ENCODE measurements at places on chromosomes 3 and 15. TPM values are rescaled to one million over a fixed set of nuclear protein-coding genes. Genes with fewer than 3 reads are reported as not detected.

- no peak overlapping the region for H3K27ac ChIP-seq
- H3K4me1 ChIP-seq, result no peaks in the 10 kb centered on the region
- H3K4me3 ChIP-seq, result no peak overlapping the region
- no peak for DNase-seq
Observed at GRCh38 chr15:33500432-33501195, 189.8 kb downstream of the RYR3 start.

DNA sequence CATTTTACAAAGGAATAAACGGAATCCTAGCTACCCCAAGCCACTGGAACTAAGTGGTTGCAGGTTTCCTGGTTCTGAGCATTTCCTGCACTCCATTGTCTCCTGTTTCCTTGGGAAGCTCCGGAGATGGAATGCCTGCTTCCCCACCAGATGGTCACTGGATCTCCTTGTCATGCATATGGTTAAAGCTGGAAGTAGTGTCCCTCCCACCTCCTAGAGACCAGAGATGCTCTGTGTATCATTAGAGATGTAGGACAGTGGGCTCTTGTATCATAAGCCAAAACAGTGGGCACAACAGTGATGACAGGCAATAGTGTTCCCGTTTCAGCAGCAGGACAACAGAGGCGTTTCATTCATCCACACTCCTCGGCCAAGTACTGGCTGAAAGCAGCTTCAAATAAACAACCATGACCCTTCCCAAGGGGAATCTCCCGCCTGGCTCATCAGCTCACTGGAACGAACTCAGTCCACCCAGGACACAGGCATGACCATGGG lies 136.2 kb upstream of the EIF1B start:
- H3K36me3 ChIP-seq, result no peaks in the 10 kb centered on the region
- H3K4me3 ChIP-seq, result no peak overlapping the region
- peak; percentile 14 for DNase-seq
- no peaks in the 10 kb centered on the region for H3K27me3 ChIP-seq
- no peak overlapping the region for H3K27ac ChIP-seq

DNA sequence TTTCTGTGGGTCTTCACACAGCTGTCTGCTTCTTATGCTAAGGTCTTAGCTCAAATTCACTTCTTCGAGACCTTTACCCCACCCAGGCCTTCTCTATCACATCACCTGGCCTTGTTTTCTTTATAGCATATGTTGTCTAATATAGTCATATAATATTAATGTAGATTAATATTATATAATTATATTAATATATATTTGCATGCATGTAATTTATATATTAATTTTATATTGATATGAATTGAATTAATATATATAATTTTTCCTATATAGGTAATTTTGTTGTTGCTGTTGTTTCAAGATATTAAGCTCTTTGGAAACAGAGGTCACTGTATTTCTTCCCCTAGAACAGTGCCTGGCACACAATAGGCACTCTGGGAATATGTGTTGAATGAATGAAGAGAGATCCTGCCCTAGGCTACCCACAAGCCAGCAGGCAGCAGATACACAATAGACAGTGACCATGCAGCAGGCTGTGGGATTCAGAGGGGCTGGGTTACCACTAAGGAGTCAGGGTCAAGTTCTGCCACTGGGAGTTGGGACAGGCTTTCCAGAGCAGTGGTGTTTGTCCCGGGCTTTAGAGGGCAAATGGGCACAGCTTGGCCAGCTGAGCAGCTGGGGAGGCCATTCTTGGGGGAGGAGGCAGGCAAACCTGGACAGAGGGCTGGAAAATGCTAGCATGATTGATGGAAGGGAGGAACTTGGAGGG lies 126.3 kb downstream of the DNAJB8 start:
- H3K27me3 ChIP-seq, result no peaks in the 10 kb centered on the region
- peaks cover 11% of the 10 kb centered on the region for H3K4me1 ChIP-seq

GRCh38 chr3:45817831-45818522 lies 21.6 kb upstream of the SLC6A20 start:
- peaks cover 15% of the 10 kb centered on the region for H3K4me1 ChIP-seq
- peak overlapping the region; percentile 50 for H3K27ac ChIP-seq
- no peak overlapping the region for H3K4me3 ChIP-seq
- peak; percentile 87 for DNase-seq
- H3K27me3 ChIP-seq, result no peaks in the 10 kb centered on the region

DNA sequence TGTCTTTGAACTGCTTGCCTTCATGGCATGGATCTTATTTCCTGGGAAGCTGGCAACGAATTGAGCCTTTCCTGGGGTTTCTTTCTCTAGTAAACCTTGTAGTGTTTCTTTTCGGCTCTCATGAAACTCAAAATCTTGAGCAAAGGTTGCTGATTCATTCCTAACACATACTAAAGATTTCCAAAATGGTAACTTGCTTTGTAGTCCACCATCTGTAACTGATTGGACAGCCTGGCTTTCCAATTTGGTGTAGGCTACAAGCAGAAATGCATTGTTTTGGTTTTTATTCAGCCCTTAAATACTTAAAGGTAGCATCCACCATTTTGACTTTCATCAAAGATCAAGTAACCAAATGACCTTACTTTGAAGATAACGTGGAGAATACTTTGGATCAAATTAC lies 38.1 kb downstream of the LRTM1 start:
- H3K27ac ChIP-seq, result no peak overlapping the region
- DNase-seq, result no peak
- no peaks in the 10 kb centered on the region for H3K27me3 ChIP-seq
- no peaks in the 10 kb centered on the region for H3K36me3 ChIP-seq
- no peaks in the 10 kb centered on the region for H3K4me1 ChIP-seq

DNA sequence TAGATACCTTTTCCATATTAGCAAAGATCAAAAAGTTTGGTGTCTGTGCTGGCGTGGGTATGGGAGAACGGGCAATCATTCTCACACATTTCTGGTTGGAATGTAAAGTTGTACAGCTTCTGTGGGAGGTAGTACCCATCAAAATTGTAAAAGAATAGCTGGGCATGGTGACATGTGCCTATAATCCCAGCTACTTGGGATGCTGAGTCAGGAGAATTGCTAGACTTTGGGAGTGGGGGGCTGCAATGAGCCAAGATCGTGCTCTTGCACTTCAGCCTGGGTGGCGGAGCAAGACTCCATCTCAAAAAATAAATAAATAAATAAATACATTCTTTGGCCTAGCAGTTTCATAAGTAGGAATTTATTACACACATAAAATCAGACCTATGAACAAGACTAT lies 22.9 kb downstream of the LCTL start:
- H3K27ac ChIP-seq, result no peak overlapping the region
- no peaks in the 10 kb centered on the region for H3K4me1 ChIP-seq

DNA sequence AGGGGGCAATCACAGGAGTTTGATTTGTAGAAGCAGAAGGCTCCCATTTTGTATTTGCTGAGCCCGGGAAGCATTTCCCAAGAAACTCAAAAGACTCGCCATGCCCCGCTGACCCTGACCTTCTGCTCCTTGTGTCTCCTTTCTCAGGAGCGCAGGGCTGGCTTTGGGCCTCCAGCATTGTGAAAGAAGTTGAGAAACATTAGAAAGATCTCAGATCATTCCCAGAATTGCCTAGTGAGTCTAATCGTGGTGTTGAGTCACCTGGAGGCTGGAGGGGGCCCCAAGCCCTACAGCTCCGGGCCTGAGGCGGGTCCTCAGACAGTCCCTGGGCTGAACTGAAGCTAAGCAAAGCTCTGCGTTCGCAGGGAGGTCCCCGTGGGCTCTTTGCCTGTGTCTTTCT lies 10.9 kb upstream of the PIGZ start:
- DNase-seq, result no peak
- H3K4me3 ChIP-seq, result no peak overlapping the region
- no peaks in the 10 kb centered on the region for H3K36me3 ChIP-seq
- peaks cover 4% of the 10 kb centered on the region for H3K27me3 ChIP-seq
- H3K27ac ChIP-seq, result no peak overlapping the region

DNA sequence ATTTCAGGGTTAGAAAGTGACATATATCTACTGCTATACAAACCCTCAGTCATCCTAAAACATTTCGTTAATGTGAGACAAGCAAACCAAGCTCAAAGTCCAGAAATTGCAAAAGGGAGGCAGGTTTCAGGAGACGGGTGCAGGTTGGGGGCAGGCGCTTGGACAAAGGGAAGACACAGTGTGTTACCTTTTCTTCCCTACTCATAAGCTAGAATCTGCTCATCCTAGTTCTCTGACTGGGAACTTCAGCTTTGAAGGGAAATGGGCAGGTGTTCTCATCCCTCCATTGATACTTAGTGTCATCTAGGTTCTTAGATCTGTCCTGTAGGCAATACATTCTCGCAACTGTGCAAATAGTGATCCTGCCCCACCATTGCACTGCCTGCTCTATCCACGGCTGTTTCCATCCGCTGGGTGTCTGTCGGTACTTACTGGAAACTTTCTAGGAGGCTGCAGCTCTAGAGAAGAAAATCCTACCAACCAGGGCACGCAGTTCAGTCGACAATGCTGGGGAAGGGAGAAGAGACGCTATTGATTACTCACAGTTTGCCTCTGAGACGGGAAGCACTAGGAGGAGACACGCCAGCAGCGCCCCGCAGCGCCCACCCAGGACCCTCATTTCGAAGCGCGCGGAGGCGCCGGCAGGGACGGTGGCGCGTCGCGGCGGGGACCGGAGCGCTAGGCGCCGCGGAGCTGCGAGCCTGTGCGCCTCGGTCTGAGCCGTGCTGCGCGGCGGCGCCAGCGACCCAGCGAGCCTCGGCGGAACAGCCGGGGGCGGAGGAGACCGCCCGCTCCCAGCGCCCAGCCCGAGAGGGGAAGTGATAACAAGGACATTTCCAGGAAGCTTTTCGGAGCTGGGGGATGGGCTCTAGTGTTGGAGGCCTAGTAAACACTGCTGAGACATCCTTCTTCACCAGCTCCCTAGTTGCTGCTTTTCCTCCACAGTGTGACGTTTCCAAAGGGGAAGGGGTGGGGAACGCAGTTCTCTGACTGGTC lies at the start of gene PROS1:
Gene PROS1, minus strand, starts transcription at position 766 of the 996 bp plus-strand sequence. Its CDS starts 147 bp downstream, at position 619.
- H3K4me1 ChIP-seq, result peaks cover 7% of the 10 kb centered on the region
- no peaks in the 10 kb centered on the region for H3K36me3 ChIP-seq
- H3K4me3 ChIP-seq, result peak within 1 kb of the TSS; percentile 82
- peak; percentile 81 for DNase-seq

- no peak overlapping the region for H3K27ac ChIP-seq
- peaks cover 4% of the 10 kb centered on the region for H3K36me3 ChIP-seq
- no peaks in the 10 kb centered on the region for H3K4me1 ChIP-seq
- DNase-seq, result no peak
- no peak overlapping the region for H3K4me3 ChIP-seq
- no peaks in the 10 kb centered on the region for H3K27me3 ChIP-seq
Observed at GRCh38 chr3:127565711-127566110, 24.8 kb downstream of the TPRA1 start.

GRCh38 chr3:70247955-70248354 lies 64.5 kb downstream of the MDFIC2 start:
- peak; percentile 82 for DNase-seq
- peaks cover 35% of the 10 kb centered on the region for H3K4me1 ChIP-seq
- H3K27me3 ChIP-seq, result no peaks in the 10 kb centered on the region
- peak overlapping the region; percentile 87 for H3K27ac ChIP-seq

GRCh38 chr3:157127831-157128767 lies 31.8 kb downstream of the CCNL1 start:
- peak; percentile 60 for DNase-seq
- H3K36me3 ChIP-seq, result no peaks in the 10 kb centered on the region
- peaks cover 39% of the 10 kb centered on the region for H3K4me1 ChIP-seq
- no peak overlapping the region for H3K4me3 ChIP-seq
- H3K27ac ChIP-seq, result peak overlapping the region; percentile 60

- DNase-seq, result no peak
- H3K4me1 ChIP-seq, result no peaks in the 10 kb centered on the region
- no peak overlapping the region for H3K27ac ChIP-seq
Observed at GRCh38 chr3:134407239-134407625, 33.0 kb upstream of the AMOTL2 start.

TJP1 gene
- 128 TPM for total RNA-seq

SLC38A3 gene
- 0.65 TPM for total RNA-seq
